SW480 (cell line): ENCODE measurements at places on chromosomes 16 and 17.

DNA sequence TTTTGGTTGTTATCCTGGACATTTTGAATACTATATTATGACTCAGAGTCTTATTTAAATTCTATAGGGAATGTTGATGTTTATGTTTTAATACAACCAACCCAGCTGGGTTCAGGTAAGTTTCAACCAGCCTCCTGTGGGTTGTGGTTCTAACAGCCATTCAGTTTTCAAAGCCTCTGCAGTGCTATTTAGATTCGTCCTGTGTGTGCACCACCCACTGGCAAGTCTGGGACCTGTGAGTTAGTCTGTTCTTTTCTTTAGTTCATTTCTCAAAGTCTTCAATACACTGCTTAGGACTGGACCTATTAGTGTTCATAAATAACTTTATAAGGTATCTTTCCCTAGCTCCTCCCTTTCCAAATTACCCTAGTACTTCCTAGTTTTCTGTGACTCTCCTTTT, 170.6 kb downstream of the TMEM132E start:
- no peak for DNase-seq

DNA sequence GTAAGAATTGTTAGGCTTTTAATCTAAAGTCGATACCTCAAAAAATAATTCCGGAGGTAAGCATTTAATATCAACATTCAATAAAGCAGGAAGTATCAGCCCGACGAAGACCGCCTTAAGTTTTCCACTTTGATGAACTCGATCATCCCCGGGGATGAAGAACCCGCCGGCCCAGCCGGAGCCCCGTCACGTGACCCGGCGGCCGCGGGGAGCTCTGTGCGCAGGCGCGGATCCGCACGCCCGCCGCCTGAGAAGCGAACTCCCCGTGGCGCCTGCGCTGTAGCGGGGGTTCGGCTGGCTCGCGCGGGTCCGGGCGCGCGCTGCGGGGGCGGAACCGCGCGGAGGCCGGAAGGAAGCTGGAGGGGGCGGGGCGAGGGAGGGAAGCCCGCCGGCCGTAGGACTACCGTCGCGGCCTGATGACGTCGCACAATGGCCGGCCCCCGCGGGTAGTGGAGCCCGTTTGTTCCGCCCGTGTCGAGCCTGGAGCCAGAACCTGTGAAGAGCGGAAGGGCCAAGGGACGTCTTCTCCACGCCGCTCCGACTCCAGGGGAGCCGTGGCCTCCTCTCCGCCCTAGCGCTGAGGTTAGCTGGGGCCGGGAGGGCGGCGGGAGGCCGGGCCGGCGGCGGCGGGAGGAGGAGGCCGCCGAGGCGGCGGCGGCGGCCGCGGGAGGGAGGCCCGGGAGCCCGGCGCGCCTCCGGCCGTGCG, at the start of gene ZC3H18:
ZC3H18 (plus strand) TSS at position 419 of the 706 bp plus-strand sequence. CDS start 6,721 bp downstream, outside the sequence.
- peak; percentile 88 for DNase-seq

GRCh38 chr16:50301626-50302471, 35.5 kb downstream of the ADCY7 start:
- no peak for DNase-seq

DNA sequence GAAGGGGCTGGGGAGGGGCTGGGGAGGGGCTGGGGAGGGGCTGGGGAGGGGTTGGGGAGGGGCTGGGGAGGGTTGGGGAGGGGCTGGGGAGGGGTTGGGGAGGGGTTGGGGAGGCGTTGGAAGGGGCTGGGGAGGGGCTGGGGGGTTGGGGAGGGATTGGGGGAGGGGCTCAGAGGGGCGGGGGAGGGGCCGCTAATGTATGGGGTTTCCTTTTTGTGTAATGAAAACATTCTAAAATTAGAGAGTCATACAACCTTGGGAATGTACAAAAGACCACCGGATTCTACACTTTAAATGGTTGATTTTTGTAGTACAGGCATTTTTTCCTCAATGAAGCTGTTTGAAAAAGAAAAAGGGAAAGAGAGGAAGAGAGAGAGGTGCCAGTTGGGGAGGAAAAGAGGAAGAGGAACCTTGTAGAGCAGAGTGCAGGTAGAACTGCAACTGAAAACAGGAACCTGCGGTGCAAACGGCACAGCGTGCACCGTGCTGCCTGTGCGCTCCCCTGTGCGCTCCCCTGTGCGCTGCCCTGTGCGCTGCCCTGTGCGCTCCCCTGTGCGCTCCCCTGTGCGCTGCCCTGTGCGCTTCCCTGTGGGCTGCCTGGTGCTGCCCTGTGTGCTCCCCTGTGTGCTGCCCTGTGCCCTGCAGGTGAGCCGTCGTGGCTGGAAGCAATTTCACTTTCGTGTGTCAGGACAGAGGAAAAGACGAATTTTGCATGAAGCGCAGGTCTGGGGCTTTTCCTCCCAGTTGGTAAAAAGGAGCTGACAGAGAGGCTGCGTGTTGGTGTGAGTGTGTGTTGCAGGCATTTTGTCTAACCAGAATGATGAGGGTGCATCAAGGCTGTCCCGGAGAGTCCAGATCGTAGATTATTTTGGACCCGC, 40.8 kb downstream of the METRNL start:
- no peak for DNase-seq

DNA sequence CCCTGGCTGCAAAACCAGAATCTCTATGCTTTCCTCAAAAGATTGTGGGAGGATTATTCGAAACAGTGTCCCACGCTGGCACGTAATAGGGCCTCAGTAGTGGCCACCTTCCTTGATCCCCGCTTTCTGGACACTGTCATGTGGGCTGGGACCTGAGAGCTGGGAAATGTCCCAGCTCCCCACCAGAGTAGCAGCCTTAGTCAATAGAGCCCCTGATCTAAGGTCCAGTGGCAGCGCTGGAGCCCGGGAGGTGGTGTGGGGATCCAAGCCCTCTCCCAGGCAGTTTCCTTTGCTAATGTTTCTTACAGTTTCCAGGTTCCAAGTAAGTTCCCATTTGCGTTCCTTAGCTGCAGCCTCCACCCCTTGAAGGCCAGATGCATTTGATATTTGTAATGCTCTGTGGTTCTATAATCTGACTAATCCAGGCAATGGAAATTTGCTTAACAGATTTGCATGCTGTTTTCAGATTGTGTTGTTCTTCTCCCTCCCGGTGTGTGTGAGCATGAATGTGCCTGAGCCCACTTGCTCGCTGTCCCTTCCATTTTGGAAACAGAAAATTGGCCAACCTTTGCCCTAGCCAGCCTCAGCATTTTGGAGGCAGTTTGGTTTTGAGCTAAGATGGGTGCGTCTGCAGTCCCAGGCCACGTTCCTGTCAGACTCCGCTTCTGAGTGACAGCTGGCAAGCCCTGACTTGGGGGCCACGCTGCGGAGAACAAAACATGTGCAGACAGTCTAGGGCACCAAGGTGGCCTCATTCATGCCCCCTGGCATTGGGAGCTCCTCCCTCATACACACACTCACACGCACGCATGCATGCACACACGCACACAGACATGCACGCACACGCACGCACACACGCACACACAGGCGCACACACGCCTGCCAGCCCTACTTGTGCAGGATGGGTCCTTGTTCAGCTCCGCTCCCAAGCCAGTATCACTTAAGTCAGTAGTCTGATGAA, 69.4 kb downstream of the CCDC182 start:
- no peak for DNase-seq

- DNase-seq: peak; percentile 65
Measured at GRCh38 chr17:19370493-19370960, 7.8 kb upstream of the MAPK7 start.

GRCh38 chr17:16877099-16877498, 94.8 kb downstream of the TNFRSF13B start:
- DNase-seq: no peak

- no peak for DNase-seq
Measured at GRCh38 chr17:46001390-46002310, 2.6 kb downstream of the STH start.

GRCh38 chr16:57016831-57017230, 27.5 kb downstream of the NLRC5 start:
- DNase-seq: no peak
